ENCODE measurements at places on chromosomes 3 and 15.

DNA sequence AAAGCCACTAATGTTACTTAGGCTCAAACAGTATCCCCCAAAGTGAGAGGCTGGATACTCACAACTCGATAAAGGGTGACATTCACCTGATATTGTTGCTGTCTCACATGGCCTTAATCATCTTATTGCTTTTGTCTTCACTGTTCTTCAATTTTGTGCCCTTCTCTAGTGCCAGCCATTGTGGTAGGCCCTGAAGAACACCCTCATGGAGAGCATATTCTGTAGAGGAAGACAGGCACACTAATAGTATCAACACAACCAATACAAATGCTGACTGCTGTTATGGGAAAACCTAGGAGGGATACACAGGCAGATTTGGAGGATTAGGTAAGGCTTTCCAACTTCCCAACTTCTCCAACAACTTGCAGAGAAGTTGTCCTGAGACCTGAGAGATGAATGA is 4.1 kb upstream of the BLM start:
- no peak for DNase-seq

DNA sequence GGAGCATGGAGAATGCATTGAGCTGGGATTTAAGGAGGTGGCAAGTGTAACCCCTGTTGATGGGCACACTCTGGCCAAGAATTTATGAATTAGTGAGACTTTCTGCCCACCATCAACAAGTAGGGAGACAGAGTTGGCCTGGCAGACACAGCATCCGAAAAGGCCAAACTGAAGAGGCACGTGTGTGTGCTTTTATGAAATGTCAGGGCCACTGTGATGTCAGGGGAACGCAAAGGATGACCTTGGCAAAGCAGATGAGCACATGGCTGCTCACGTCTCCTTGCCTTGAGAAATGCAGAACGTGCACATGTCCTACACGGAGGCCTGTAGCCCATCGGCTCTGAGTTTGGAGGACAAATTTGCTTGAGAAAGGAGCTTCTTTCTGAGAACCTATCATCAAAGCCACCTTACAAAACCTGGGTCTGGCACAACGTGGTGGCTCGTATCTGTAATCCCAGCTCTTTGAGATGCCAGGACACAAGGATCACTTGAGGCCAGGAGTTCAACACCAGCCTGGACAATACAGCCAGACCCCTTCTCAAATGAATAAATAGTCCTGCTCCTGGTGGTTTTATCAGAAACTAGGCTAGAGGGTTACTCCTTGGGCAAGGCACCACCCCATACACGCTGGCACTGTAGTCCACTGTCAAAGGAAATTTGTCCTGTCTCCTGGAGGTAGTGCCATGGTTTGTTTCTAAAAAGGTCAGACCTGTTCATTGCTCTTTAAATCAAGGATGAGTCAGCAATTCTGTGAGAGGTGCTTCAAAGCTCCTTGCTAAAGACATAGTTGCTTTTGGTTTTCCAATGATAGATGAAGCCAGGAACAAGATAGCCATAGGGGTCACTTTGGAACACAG is 941 bp upstream of the SH3BP5 start:
- DNase-seq = no peak

- DNase-seq = no peak
These were observed 730 bp downstream of the SPRED1 start for GRCh38 chr15:38253351-38253781.

DNA sequence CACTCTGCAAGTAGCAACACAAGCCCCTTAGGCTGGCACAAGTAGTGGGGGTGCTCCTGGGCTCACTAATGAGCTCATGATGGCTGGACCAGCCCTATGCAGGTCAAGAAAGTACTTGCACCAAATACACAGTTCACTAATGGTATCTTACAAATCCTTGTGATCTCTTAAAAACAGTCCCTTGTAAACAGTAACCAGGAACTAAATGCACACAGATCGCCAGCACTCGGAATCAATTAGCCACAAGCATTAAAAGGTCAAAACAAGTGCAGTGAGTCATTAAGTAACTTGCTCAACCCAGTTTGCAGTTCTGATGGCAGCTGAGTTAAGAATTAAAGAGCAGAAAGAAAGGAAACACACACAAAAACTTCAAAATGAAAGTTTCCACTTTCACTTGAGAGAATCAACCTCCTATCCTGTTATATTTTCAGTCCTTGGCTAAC is 43.2 kb downstream of the ARHGEF3 start:
- no peak for DNase-seq

- no peak for DNase-seq
These were observed 49.4 kb downstream of the TGM4 start for GRCh38 chr3:44923632-44924456.
